ENCODE measurements at places on chromosomes 12 and 14. TPM values are rescaled to one million over a fixed set of nuclear protein-coding genes. Genes with fewer than 3 reads are reported as not detected.

LMNTD1 gene
- total RNA-seq, result 1.4 TPM

SERPINA5 gene
- not detected for total RNA-seq

PPFIA2 gene
- 2.2 TPM for total RNA-seq

SLC6A13 gene
- not detected for total RNA-seq

KRT85 gene
- not detected for total RNA-seq

POTEG gene
- total RNA-seq, result not detected

NCOR2 gene
- total RNA-seq, result 18.7 TPM

ZNF891 gene
- total RNA-seq, result 1.1 TPM

CCDC88C gene
- total RNA-seq, result not detected

All from subcutaneous preadipocyte (primary cell).